ENCODE measurements at places on chromosomes 16 and 17. TPM values are rescaled to one million over a fixed set of nuclear protein-coding genes. Genes with fewer than 3 reads are reported as not detected.

LAT gene
- total RNA-seq, result 1.4 TPM

KRT9 gene
- not detected for total RNA-seq

GRCh38 chr17:48494335-48494734 is 36.5 kb downstream of the HOXB1 start:
- DNase-seq, result peak; percentile 89

KRTAP4-5 gene
- total RNA-seq, result not detected

DNA sequence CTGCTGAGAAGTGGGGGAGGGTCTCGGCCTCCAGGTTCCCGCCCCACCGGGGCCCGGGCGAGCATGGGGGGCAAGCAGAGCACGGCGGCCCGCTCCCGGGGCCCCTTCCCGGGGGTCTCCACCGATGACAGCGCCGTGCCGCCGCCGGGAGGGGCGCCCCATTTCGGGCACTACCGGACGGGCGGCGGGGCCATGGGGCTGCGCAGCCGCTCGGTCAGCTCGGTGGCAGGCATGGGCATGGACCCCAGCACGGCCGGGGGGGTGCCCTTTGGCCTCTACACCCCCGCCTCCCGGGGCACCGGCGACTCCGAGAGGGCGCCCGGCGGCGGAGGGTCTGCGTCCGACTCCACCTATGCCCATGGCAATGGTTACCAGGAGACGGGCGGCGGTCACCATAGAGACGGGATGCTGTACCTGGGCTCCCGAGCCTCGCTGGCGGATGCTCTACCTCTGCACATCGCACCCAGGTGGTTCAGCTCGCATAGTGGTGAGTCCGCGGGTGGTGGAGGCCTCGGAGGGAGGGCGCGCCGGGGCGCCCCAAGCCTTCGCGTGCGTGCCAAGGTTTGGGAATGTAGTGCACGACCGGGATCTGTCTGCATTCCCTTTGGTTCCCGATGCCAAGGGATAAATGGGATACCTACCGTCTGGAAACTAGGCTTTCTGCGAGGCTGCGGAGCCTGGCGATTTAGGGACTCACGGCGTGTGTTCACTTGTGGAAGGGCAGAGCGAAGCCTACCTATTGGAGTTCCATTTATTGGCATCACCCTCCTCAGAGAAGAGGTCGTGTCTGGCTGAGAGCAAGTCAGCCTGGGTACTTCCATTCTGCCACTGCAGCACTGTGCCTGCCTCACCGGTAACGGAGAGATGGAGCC is 1.0 kb downstream of the ZNRF1 start:
- DNase-seq, result peak; percentile 81

GRCh38 chr17:27379888-27380533 is 76.2 kb upstream of the KSR1 start:
- DNase-seq, result peak; percentile 89

GRCh38 chr16:85308611-85309540 is 196.6 kb upstream of the CIBAR2 start:
- DNase-seq, result no peak

DNA sequence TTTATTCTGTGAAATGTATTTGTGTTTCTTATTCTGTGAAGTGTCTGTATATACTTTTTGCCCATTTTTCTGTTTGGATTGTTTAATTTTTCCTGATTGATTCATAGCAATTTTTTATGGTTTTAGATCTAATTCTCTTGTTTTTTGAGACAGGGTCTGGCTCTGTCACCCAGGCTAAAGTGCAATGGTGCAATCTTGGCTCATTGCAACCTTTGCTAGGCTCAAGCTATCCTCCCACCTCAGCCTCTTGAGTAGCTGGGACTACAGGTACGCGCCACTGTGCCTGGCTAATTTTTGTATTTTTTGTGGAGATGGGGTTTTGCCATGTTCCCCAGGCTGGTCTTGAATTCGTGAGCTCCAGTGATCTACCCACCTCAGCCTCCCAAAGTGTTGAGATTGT is 31.5 kb downstream of the NF1 start:
- no peak for DNase-seq

DNA sequence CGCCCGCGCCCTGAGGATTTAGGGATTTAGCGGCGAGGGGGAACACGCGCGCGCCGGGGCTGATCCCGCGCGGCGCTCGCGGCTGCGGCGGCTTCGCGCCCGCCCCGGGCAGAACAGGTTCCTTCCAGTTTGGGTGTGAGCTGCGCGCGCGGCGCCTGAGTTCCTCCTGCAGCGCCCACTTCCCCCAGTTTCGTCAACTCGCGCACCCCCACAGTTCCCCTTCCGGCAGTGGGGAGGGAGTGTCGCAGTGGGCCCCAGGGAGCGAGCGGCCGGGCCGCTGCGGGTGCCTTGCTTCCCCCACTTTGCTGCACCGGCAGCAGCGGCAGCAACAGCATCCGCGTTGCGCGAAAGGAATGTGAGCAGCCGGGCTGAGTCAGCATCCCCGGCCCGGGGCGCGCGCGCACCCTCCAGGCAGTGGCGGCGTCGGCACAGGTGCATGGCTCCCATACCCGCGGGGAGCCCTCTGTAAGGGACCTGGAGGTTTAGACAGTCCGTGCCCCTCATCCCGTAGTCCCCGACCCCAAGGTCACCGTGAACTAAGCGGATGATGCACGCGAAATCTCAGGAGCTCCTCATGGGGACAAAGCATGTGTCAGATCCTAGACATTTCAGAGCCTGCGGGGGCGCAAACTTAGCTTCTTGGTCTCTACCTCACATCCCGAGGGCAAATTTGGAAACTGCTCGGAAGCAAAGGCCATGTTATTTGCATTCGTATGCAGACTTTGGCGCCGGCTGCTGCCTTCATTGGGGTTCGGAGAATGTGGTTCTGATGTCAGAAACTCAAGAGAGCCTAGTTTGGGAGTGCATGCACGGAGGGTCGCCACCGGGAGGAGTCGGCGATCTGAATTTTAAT is 767 bp downstream of the ARSG start:
- DNase-seq, result peak; percentile 98

CD300LB gene
- total RNA-seq, result not detected

- DNase-seq, result peak; percentile 30
These were observed 4.8 kb upstream of the ZNF469 start for GRCh38 chr16:88377961-88378360.

DNA sequence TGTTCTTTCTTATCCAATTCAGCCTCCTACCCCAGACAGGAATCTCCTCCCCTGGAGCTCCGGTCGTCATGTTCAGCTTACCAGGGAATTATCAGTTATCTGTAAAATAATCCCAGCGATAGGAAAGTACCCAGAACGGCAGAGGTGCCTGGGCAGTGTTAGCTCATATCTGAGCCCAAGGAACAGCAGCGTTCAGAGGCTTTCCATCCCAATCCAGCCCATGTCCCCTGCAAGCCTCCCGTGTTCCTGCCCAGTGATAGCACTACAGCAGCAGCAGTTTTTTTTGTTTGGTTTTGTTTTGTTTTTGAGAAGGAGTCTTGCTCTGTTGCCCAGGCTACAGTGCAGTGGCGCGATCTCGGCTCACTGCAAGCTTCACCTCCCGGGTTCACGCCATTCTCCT is 158.2 kb downstream of the CMIP start:
- no peak for DNase-seq

All from osteoblast (primary cell).